ENCODE measurements at places on chromosomes 13 and 19.

GRCh38 chr13:73168953-73169401, 110.2 kb downstream of the KLF5 start:
- no peak for DNase-seq

DNA sequence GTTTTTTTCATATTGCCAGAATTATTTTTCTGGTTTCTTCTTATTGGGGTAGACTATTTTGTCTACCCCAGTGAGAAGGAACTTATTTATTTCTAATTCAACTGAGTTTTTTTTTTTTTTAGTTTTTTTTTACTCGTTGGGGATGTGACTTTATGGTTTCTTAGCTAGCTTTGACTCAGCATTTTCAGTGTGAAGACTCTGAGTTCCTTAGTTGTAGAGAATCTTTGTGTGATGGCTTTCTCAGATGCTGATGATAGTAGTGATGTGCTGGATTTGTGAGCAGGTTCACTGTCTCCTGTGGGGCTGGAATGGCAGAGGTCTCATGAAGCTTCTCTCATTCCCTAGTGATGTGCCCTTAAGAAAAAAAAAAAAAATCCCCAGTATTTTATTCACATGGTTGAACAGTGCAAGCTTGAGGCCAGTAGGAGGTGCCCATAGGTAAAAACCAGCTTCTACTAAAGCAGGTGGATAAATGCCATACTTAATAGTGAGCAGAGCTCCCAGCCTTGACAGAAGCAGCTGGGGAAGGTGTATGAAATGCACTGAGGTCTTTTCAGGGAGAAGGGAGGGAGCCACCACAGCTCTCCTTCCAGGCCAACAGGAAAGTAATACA, 106.2 kb upstream of the KLF5 start:
- no peak for DNase-seq

DNA sequence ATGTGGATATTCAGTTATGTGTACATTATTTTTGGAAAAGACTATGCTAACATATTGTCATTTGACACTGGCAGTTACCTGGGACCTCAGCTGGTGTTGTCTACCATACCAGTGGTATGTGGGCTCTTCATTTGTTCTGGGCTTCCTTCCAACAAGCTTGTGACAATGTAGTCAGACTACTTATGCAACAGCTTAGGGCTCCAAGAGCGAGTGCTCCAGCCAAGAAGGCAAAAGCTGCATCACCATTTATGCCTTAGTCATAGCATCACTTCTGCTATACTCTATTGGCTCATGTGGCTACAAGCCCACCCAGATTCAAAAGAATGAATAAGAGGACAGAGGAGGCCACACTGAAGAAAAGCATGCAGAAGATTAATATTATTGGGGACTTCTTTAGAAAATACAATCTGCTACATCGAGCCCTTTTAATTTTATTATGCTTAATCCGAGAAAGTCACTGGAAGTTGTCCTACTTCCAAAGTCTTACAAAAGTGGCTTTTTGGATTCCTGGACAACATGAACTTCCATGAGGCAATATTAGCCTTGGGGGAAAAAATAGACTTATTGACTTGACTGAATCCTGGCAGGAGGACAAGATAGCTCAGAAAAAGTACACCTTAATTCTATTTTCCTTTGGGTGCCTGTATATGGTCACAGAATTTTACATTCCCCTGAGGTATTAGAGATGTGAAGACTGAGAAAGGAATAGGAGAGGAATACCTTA, 529.4 kb upstream of the HTR2A start:
- no peak for DNase-seq

- no peak for DNase-seq
Observed at GRCh38 chr19:19650331-19650730, 6.9 kb upstream of the GMIP start.

- no peak for DNase-seq
Observed at GRCh38 chr13:40178130-40178529, 488.3 kb downstream of the FOXO1 start.

DNA sequence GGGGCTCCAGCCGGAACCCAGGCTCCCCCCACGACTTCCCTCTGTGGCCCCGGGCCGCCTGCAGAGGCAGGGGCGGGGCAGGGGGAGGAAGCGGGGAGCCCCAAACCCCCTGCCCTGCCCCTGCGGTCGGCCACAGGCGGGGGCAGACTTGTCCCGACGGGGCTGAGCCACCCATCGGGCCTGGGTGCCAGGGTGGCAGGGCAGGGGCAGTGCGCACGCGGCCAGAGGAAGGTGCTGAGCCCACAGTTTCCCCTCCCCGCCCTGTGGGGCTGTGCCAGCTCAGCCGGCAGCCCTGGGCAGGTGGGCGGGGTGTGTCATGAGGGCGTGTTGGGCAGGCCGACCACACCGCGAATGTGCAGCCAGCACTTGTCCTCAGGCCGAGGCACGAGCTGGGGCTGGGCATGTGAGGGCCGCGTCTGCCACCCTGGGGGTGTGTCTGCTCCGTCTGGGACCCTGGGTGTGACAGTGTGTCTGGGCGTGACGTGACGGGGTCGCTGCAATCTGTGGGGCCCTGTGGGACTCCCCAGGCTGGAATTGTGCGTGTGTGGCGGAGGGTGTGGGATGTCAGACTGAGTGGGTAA, 17.7 kb downstream of the CCDC97 start:
- peak; percentile 73 for DNase-seq

GRCh38 chr19:18110609-18111232, 13.1 kb downstream of the MAST3 start:
- no peak for DNase-seq

DNA sequence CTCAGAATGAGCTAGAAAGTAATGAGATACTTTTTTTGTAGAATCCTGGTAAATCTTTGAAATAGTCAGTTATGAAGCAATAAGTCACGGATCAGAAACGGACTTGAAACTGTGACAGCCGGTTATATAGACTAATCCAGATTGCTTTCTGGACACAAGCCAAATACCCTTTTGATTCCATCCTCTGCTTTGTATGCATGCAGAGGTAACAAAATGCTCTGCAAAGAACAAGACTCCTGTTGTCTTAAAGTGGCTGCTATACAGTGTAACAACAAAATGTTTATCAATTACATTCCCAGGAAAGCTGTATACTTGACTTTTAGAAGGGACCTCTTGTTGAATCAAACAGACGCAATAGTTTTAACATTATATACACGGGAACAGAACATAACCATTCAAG, 66.5 kb upstream of the STARD13 start:
- DNase-seq: no peak

DNA sequence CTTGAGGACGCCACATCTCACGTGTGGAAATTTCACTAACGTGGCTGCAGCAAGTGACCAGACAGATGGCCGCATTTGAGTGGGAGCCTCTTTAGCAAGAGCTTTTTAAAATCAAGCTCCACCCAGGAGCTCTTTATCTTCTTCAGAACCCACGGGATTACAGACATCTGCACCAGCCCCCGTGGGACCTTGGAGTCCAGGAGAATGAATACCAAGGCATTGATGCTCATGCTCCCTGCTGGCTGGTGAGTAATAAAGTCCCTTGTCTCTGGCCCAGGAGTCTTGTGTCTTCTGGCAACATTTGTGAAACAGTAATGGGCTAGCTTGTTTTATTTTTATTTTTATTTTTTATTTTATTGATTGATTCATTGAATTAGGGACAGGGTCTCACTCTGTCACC, 64.4 kb downstream of the TRPM4 start:
- no peak for DNase-seq

DNA sequence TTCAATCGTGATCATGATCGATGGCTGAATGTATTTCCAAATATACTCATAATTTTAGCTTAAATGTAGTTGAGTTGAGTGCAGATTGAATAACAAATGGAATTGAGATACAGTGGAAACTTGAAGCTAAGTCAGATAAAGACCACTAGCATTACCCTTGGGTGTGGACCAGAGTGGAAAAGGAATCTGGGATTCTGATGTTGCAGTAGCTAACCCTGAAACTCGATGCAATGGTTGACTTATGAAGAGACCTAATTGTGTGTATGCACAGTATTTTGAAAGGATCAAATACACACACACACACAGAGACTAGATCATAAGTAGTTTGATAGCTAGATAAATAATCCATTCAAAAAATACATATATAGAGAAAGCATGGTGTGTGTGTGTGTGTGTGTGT, 135.8 kb downstream of the RXFP2 start:
- DNase-seq: no peak

DNA sequence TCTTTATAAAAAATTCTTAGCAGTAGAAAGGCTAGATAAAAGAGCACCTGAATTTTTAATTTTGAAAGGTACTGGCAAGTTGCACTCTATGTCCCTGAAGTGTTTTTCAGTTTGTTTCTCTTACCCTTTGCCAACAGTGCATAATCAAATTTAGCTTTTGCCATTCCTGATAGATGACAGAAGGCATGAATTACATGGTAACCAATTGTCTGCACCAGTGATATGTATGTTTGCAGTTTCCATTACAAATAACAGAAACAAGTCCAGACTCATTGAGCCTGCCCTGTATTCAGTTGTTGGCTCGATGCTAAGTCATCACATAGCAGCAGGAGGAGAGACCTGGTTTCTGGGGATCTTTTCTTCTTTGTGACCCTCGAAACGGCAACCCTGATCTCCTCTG, 309.8 kb downstream of the DNAJC15 start:
- no peak for DNase-seq

DNA sequence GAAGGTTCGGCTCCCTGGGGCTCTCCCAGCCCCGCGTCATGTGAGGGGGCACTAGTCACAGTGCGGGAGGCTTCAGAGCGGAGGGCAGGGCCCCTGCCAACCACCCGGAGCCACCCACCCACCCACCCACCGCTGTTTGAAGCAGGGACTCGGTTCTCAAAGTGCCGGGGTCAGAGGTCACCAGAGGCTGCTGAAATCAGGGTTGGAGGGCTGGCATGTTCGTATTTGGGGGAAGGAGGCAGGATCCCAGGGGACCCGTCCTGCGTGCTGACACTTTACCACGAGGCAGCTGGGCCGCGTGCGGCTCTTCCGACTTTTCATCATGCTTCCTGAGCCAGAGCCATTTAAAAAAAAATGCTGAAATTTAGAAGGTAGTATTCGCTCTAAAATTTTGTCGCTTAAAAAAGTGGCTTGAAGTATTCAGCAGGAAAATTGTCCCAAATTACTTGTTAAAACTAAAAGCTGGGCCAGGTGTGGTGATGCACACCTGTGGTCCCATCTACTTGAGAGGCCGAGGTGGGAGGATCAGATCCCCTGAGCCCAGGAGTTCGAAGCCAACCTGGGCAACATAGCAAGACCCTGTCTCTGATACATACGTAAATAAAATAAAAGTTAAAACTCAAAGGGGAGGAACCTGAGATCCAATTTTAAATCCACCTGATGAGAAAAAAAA, 21.2 kb downstream of the ATP11A start:
- DNase-seq: no peak

DNA sequence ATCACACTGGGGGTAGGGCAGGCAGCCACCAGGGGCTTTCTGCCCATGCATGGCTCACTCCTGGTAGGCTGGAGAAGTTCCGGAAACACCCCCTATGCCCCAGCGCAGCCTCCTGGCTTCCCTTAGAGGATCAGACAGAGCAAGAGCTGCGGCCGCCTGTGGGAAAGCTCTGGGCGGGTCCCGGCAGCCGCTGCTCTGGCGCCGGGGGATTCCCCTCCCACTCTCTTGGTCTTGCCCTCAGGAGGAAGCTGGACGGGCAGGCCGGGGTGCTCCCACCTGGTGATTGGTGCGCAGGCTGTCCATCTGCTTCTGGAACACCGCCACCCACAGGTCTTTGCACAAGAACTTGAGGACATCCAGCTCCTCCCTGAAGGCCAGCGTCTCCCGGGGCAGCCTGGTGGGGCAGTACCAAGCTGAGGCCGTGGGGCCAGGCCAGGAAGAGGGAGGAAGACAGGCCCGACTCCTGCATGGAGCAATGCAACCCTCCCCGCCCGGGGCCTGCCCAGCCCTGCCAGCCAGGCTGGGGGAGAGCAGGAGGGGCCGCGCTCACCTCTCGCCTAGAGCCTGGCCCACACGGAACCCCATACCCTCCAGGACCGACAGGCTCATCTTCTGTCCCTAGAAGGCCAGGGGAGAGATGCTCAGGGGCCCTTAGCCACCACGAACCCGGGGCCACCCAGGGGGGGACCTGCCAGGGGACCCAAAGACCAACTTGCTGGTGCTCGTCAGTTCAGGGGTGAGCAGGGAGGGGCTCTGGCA, 4.0 kb upstream of the NKPD1 start:
- DNase-seq: no peak

GRCh38 chr19:17942582-17943273, 9.9 kb downstream of the CCDC124 start:
- DNase-seq: no peak

- no peak for DNase-seq
Observed at GRCh38 chr19:1467490-1468273, 11.3 kb downstream of the C19orf25 start.
